ENCODE measurements at places on chromosomes 5 and 9.

DNA sequence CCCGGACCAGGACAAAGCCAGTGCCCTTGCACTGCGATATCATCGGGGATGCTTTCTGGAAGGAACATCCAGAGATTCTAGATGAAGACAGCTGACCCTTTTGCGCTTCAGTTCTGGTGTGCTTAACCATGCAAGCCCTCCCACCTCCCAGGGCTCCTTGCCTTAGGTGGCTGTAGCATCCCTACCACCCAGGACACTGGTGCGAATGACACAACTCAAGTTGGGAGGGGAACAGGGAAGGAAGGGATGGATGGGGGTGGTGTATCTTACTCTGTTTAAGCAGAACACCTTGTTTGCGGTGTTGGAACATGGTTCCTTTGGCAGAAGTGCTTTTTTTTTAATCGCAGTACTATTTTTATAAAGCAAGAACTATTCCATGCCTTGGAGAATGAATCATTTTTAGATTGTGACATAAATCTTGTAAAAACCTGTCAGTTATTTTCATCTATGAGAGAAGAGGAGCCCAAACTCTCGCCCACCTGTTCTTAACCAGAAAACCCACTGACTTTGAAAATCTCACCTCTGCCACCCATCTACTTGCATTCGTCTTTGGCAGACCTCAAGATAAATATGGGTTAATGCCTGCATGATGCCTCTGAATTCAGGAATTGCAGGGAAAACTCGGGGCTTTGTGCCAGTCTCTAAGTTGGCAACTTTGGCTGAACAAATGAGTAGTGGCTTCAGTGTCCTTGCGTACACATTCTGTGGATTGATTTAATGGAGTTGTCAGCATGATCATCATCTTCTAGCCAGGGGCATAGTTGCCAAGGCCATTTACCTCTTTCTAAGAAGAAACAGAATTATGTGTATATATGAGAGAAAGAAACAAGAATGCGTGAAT, 3.9 kb upstream of the LSM11 start:
- no peak for DNase-seq

- DNase-seq = no peak
These were observed 50.2 kb upstream of the GALNT10 start for GRCh38 chr5:154140381-154140780.

DNA sequence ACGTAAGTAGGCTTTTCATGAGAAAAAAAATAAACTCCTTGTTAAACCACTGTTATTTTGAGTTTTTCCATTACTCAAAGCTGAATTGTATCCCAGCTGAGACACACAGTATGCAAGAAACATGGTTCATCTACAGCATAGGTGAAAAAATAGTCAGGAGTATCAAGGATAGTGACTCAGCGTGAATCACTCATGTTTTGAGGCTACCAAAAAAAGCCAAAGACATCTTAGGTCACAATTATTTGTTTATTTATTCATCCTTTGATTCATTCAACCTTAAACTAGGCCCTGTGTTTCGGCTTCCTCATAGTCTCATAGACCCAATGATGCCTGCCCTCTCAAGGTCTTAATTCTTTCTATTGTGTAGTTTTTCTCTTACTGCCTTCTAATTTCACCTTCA, 32.9 kb upstream of the STX17 start:
- DNase-seq = no peak

GRCh38 chr9:68983522-68984424, 30.1 kb downstream of the PRKACG start:
- DNase-seq = no peak

DNA sequence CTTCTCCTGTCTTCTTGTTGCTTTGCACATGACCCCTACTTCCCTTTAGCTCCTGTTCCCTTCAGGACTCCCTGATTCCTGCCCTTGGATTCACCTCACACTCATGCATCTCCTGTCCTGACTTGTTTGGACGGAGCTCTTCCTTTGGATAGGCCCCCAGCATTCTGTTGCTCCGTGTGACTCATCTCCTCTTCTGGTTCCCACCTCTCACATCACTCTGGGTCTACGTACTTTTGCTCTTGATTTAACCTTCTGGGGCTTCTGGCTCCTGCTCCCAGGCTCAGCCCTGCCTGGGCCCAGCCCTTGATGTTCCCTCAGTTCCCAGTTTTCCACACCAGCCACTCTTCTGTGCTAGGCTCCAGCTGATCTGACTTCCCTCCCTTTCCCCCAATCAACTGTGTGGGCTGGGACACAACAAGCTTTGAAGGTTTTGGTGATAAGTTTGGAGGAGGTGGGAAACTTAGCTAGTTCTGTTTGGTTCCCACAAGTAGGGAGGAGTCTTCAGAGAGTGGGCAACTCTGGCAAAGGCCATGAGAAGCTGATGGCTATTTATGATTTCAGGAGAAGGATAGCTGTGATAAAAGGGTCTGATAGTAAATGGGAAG, 331.5 kb downstream of the ARHGEF28 start:
- no peak for DNase-seq

- DNase-seq = no peak
These were observed 20.5 kb upstream of the FER start for GRCh38 chr5:108727236-108727650.

DNA sequence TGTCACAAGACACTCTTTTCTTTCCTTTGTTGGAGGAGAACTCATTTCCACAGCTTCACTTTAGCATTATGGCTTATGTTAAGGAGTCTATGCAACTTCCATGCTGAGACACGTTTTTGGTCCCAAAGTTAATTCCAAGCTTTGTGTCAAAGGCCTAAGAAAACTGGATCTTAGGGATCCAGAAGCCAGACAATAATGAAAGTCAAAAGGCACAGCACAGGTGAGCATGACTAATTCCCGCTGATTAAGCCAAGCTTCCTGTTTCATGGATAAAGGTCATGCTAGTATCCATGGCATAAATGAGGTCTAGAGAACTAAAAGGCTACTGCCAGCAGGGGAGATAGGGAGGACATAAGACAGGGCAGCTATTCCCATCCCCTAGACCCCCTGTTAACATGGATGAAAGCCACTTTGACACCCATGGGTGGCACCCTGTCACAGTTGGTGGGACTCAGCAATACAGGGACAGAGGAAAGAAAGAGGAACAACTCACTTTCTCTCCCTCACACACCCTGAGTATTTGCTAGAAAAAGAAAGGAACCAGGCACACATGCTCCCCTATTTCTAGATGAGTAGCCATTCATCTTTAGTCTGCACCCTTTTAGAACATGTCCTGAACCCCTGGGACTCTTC, 438.1 kb upstream of the CDH9 start:
- no peak for DNase-seq

DNA sequence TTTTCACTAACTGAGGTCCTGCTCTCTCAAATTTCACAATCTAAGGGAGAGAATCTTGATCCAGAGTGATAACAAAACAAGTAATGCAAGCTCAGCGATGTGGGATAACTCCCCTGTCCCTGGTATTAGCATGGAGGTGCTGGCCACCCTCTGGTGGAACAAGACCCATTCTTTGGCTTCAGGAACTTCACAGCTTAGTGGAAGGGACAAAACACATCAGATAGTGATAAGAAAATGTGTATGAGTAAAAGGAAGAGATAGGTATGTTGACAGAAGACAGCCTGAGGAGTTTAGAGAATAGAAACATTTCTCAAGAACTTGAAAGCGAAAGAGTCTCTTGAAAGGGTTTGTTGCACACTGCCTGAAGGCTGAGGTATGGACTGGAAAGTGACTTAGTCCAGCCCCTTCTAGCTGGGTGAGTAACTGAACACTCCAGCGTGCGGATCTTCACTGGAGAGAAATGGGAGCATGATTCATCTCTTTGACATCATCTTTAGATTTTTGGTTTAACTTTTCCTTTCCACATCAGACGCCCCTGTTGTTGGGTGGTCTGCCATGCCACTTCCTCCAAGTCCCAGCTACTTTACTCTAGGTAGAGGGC, 25.4 kb upstream of the ZSWIM6 start:
- DNase-seq = no peak

GRCh38 chr5:40871177-40871576, 30.0 kb downstream of the CARD6 start:
- no peak for DNase-seq

GRCh38 chr9:130107955-130108354, 54.2 kb downstream of the GPR107 start:
- no peak for DNase-seq

DNA sequence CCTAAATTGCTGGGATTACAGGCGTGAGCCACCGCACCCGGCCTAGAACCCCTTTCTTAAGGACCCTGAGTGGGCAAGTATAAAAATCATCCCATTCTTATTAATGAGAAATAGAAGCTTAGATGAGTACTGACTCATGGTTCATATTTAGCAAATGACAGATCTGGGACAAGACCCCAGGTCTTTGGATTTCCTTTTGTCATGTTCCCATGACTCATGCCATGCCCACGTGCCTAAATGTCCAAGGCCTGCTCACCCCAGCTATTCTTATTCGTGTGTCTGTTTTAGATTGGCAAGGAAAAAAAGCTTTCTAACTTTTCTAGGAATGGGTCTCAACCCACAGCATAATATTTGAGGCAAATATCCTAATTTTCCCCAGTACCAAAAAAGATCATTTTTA, 57.7 kb upstream of the RPS23 start:
- no peak for DNase-seq
